Stimulated activated CD8-positive, alpha-beta memory T cell treated with anti-CD3 and anti-CD28 coated beads, Interleukin-7, amount 100 ng/mL, for 24 hours (primary cell): ENCODE measurements at places on chromosomes 2 and 18.

GRCh38 chr2:50529600-50530218 is 502.2 kb downstream of the NRXN1 start:
- DNase-seq: no peak

DNA sequence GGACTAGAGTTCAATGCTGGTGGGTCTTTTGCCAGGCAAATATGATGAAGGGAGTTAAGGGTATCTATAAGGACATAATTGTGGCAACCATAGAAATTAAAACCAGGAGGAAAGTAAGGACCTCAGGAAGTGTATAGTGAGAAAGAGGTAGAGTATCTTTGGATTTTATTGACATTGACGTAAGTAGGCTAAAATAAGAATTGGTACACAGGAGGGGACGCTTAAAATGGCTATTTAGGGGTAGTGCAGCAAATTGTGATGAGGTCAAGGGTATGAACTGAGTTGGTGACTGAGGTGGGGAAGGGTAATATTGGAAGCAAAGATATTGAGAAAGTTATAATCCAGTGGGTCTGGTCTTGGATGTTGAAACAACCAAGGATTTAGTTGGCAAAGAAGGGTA is 42.7 kb downstream of the MARCHF7 start:
- no peak for DNase-seq

DNA sequence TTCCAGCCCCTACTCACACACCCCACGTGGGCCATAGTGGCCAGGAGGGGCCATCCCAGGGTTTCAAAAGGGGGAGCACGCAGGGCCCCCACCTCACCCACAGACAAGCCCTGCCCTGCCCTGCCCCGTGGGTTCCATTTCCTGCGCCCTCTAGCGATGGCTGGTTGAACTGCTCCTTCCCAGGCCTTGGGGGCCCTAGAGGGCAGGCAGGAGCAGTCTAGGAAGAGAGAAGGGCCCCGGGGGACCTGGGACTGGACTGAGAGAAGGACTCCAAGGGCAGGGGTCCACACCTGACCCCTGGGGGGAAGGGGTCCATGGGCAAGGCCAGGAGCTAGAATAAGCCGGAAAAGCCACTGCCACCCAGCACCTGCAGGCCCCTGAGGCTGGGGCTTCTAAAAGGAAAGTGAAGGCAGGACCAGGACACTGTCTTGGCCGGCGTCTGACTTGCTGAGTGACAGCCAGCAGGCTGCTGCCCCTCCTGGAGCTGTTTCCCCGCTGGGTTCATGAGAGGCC is 10.1 kb downstream of the CYP26B1 start:
- DNase-seq: peak; percentile 58

DNA sequence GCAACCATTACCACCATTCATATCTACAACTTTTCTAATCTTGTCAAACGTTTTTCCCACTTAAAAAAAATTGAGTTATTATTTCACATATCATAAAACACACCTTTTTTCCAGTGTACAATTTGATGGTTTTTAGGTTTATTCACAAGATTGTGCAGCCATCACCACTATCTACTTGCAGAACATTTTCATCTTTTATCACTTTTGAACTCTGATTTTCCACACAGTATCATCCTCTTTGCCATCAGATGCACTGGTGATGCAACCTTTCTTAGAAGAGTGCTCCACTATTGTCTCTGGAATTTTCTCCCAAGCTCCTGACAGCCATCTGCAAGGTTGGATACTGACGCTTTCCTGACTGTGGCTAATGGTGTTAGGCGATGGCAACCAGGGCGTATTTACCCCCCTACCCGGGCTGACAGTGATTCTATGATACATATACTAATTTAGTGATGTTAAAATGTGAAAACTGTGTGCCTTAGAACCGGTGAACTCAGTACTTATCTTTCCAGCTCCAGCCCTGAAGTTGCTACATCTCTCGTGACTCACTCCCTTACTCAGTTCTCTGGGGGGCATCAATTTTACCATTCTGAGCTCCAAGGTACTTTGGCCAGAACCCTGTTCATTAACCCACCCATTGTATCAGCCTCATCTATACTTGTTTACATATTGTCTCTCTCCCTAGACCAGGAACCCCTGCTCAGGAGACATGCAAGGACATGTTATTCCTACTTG is 105.4 kb upstream of the SPRED2 start:
- no peak for DNase-seq

GRCh38 chr2:180660881-180661685 is 319.3 kb upstream of the UBE2E3 start:
- DNase-seq: no peak
